Cardiac atrium fibroblast (primary cell): ENCODE measurements at places on chromosomes 5 and 9. TPM values are rescaled to one million over a fixed set of nuclear protein-coding genes. Genes with fewer than 3 reads are reported as not detected.

Gene PDE6A
- total RNA-seq = not detected in 2 replicates

Gene OLFML2A
- 0.49 and 0.90 TPM in 2 replicates for total RNA-seq

Gene NDUFS6
- 41.3 and 57.0 TPM in 2 replicates for total RNA-seq

Gene PPP3R2
- not detected in 2 replicates for total RNA-seq

Gene LRRC70
- total RNA-seq = 0.18 and 0.97 TPM in 2 replicates

Gene SLC6A3
- total RNA-seq = not detected in 2 replicates

Gene RORB
- not detected in 2 replicates for total RNA-seq

Gene PAEP
- not detected in 2 replicates for total RNA-seq

Gene PCDHAC2
- under 0.01 and 0.49 TPM in 2 replicates for total RNA-seq

Gene GPX8
- total RNA-seq = 133 and 140 TPM in 2 replicates

Gene PCSK5
- total RNA-seq = 7.4 and 9.7 TPM in 2 replicates

Gene ECM2
- 5.8 and 6.0 TPM in 2 replicates for total RNA-seq

Gene TPRN
- total RNA-seq = 5.8 and 7.2 TPM in 2 replicates

Gene PCDHB7
- 0.16 and 1.1 TPM in 2 replicates for total RNA-seq

Gene CTXN3
- not detected in 2 replicates for total RNA-seq

Gene TMEFF1
- total RNA-seq = 0.36 and 2.9 TPM in 2 replicates

Gene KCTD16
- total RNA-seq = under 0.01 and 0.90 TPM in 2 replicates

Gene CNOT8
- total RNA-seq = 68.2 and 70.8 TPM in 2 replicates

Gene DBH
- total RNA-seq = not detected in 2 replicates

Gene ZNF367
- 1.3 and 1.9 TPM in 2 replicates for total RNA-seq
